ENCODE measurements at places on chromosomes 16 and 17.

GRCh38 chr17:82171750-82172375 is 40.8 kb downstream of the CCDC57 start:
- no peak for DNase-seq

- no peak for DNase-seq
Observed at GRCh38 chr16:8926827-8927226, 36.9 kb downstream of the USP7 start.

- no peak for DNase-seq
Observed at GRCh38 chr17:56478836-56479447, 114.6 kb upstream of the NOG start.

- DNase-seq = no peak
Observed at GRCh38 chr17:82943751-82944150, 103.9 kb upstream of the ZNF750 start.

DNA sequence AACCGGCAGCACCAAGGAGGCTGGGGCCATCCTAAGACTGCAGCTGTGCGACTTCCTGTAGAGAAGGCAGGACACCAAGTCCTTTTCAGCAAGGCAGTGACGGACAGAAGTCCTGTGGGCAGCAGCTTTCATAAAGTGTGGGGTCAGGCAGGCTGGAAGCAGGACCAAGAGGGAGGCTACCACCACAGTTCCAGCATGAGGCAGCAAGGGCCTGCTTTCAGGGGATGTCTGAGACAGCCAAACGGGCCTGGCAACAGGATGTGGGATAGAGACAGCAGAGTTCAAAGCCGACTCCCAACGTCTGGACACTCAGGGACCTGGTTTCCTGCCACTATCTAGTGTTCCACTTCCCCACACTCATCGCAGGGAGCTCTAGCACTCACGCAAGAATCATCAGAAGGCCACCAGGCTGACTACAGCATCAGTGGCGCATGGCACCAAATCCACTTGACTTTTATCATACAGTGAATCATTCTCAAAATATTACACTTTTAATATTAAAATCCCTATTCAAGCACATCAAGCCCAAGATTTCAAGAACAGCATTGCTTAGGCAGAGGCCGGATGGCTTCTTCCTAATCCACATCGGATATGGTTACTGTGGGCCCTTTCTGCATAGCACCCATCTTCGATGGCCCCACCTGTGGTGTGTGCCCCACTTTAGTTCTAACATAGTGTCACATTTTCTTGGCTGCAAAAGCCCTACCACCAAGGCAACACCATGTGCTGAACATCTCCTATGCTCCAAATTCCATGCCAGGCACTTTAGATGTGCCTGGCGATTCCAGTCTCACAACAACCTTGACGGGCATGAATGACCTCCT is 5.2 kb downstream of the USP7 start:
- DNase-seq = peak; percentile 11

GRCh38 chr16:74280448-74280847 is 16.2 kb upstream of the PSMD7 start:
- DNase-seq = no peak

GRCh38 chr16:88461331-88462269 is 8.5 kb downstream of the ZFPM1 start:
- DNase-seq = no peak

- DNase-seq = peak; percentile 17
Observed at GRCh38 chr17:30831257-30831656, 509 bp upstream of the ATAD5 start.

DNA sequence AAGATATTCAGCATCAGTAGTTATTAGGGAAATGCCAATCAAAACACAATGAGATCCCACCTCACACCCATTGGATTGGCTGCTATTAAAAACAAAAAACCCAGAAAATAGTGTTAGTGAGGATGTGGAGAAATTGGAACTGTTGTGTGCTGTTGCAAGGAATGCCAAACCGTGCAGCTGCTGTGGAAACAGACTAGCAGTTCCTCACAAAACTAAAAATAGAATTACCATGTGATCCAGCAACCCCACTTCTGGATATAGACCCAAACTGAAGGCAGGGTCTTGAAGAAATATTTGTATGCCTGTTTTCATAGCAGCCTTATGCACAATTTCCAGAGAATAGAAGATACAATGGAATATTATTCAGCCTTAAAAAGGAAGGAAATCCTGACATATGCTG is 46.0 kb downstream of the FOXK2 start:
- DNase-seq = peak; percentile 81

DNA sequence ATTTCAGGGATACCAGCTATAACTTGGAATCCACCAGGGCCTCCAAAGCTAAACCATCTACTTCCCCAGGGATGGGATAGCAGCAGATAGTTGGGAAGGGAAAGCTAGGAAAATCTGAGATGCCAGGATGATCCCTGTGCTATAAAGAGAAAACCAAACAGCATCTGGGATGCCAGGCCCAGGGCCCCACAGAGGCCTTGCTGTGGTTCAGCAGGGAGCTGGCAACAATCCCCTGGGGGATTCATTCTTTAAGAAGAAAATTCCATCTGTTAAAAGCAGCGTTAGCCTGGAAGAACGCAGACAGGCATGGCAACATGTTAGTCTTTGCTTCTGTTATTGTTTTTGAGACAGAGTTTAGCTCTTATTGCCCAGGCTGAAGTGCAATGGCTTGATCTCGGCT is 16.6 kb downstream of the MYO18A start:
- DNase-seq = no peak

DNA sequence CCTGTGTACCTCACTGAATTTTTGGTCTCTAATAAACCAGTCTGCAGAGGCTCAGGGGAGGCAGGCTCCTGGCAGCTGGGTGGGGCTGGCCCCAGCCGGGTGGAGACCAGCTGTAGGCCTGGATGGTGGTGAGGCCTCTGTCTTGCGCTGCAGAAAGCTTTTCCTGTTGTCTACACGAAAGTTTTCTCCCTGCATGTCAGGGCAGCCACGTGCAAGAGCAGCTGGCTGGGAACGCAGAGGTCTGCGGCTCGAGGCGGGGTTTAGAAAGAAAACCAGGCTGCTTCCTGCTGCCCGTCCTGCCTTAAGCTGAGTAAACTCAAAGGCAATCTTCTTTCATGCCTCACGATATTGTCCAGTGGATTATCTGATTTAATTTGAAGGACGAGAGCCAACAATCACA is 2.4 kb downstream of the SERPINF1 start:
- peak; percentile 70 for DNase-seq

Data from muscle of back (tissue), 13 donors.